Right ventricle myocardium inferior (tissue), 1 donor: ENCODE measurements at places on chromosomes 11 and 22. TPM values are rescaled to one million over a fixed set of nuclear protein-coding genes. Genes with fewer than 3 reads are reported as not detected.

SCGB2A2 gene
- not detected for total RNA-seq

TMEM109 gene
- total RNA-seq: 97.5 TPM

TEAD1 gene
- total RNA-seq: 126 TPM

MPZL2 gene
- 11.4 TPM for total RNA-seq

KRTAP5-4 gene
- not detected for total RNA-seq

FOLR2 gene
- total RNA-seq: 33.1 TPM

OR52N4 gene
- not detected for total RNA-seq

TREH gene
- not detected for total RNA-seq

TRPM5 gene
- not detected for total RNA-seq

CARD18 gene
- 0.89 TPM for total RNA-seq

MPPED2 gene
- 9.7 TPM for total RNA-seq

RAB6A gene
- 97.1 TPM for total RNA-seq

SLC25A45 gene
- total RNA-seq: 5.6 TPM

POU2AF1 gene
- 0.24 TPM for total RNA-seq

MGAT3 gene
- 5.9 TPM for total RNA-seq

SEPTIN3 gene
- 0.08 TPM for total RNA-seq

FAM227A gene
- 0.27 TPM for total RNA-seq

OR4C11 gene
- total RNA-seq: not detected

OMP gene
- not detected for total RNA-seq

FOSL1 gene
- total RNA-seq: 0.27 TPM

SLC35E4 gene
- 5.0 TPM for total RNA-seq

LUZP2 gene
- not detected for total RNA-seq

CLCF1 gene
- 0.51 TPM for total RNA-seq

TXNRD2 gene
- 40.9 TPM for total RNA-seq

TMEM45B gene
- not detected for total RNA-seq

CD3D gene
- total RNA-seq: not detected

DEUP1 gene
- not detected for total RNA-seq

CASP12 gene
- total RNA-seq: 0.22 TPM

APOL1 gene
- total RNA-seq: 22.1 TPM

USP2 gene
- 140 TPM for total RNA-seq

OR52E8 gene
- not detected for total RNA-seq

FGF4 gene
- not detected for total RNA-seq

MN1 gene
- 5.3 TPM for total RNA-seq

CTSF gene
- total RNA-seq: 51.0 TPM

PLAAT5 gene
- 4.8 TPM for total RNA-seq

NCF4 gene
- 9.4 TPM for total RNA-seq

ASPHD2 gene
- total RNA-seq: 0.19 TPM

MAPK8IP2 gene
- total RNA-seq: 0.57 TPM

SLC7A4 gene
- 0.51 TPM for total RNA-seq

POLD4 gene
- total RNA-seq: 49.7 TPM

ELFN2 gene
- 0.22 TPM for total RNA-seq

SLCO2B1 gene
- 33.4 TPM for total RNA-seq

CDC42BPG gene
- total RNA-seq: 0.16 TPM

OR5AK2 gene
- total RNA-seq: not detected
